ENCODE measurements at places on chromosomes 7 and 10. TPM values are rescaled to one million over a fixed set of nuclear protein-coding genes. Genes with fewer than 3 reads are reported as not detected.

PRLHR gene
- not detected for total RNA-seq

CCZ1 gene
- total RNA-seq = 93.4 TPM

C10orf53 gene
- total RNA-seq = not detected

DMBT1 gene
- not detected for total RNA-seq

ZNF777 gene
- 13.8 TPM for total RNA-seq

PIK3CG gene
- total RNA-seq = 35.5 TPM

TDRD1 gene
- 0.09 TPM for total RNA-seq

EBF3 gene
- not detected for total RNA-seq

Data from T-helper 2 cell treated with Interferon-gamma antibody and Interleukin-4, amounts not matched to agents 100 ng/mL and 5 ng/mL, for 36 hours (primary cell).